SHP77 treated with DMSO at 0.1 percent for 48 hours (cell line): ENCODE measurements at places on chromosomes 16 and 17.

GRCh38 chr16:85586380-85587104 is 26.6 kb upstream of the GSE1 start:
- DNase-seq = peak; percentile 77

- DNase-seq = no peak
Observed at GRCh38 chr16:8673611-8674412, 605 bp upstream of the ABAT start.

DNA sequence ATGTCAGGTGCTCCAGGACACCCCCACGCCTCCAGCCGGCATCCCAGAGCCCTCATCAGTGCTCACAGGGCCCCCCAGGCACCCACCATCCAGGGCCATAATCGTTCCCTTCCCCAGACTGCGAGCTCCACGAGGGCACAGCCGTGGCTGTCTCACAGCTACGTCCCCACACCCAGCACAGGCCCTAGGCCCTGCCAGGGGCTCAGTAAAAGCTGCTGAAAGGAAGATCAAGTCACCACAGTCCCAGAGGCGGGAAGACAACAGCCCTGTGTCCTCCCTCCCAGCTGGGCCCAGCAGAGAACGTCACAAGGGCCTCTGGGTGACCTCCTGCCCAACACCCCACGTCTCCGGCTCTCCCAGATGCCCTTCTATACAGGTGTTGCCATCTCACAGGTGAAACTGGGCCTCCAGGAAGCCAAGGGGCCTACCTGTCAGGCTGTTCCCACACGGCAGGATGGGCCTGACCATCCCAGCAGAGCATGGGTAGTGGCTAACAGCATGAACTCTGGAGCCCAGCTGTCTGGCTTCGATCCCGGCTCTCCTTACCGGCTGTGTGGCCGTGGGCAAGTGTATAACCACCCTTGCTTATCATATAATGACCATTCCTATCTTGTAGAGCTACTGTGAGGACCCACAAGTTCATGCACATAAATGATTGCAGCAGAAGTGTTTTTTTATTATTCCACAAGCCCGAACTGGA is 17.9 kb downstream of the ARL2BP start:
- no peak for DNase-seq

GRCh38 chr16:85631802-85632393 is 18.8 kb downstream of the GSE1 start:
- DNase-seq = no peak

DNA sequence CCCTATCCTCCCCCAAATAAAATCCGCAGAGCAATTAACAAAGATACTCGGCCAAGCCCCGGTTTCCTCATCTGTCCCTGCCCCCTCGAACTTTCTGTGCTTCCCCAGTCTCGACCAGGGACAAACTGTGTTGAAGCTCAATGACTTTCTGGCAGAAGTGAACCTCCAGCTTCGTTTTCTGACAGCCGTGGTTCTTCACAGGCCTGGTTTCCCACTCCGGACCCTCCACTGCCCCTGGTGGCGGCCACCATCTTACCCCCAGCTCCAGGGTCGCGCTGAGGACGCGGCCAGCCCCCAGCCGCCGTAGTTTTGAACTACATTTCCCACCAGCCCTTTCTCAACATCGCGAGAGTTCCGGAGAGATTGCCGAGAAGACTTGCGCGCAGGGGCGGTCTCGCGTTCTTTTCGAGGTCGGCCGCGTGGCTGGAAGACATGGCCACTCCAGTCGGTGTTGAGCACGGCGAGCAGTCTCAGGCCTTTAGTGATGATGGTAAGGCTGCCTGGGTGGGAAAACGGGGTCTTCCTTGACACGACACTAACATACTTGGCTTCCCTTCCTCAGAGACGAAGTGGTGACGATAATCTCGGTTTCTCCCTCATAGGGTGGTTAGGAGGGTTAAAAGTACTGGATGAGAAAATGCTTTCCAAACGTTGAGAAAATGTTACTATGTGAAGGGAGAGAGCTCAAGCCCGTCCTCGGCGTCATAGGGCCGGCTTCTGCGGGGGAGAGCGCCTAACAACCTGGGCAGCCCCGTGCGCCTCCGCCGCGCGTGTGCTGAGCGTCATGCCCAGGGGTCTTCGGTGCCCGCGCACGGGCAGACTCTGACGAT is 17.7 kb downstream of the PRCD start:
- peak; percentile 89 for DNase-seq

DNA sequence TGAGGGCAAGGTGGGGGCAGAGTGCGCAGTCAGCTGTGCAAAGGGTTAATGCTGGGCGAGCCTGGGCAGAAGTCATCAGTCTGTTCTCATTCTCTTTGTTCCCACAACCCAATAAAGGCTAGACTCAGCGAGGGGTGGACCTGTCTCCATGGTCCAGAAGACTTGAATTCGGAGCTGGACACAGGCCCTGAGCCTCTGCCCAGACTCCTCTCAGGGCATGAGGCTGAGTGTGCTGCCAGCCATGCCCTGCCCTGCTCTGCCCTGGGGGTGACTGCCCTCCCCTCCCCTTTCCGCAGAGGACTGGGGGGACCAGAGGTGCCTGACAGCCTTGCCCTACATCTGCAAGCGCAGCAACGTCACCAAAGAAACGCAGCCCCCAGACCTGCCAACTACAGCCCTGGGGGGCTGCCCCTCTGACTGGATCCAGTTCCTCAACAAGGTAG is 54.5 kb downstream of the MRC2 start:
- DNase-seq = no peak
